Endothelial cell of coronary artery (primary cell): ENCODE measurements at places on chromosomes 16 and 17. TPM values are rescaled to one million over a fixed set of nuclear protein-coding genes. Genes with fewer than 3 reads are reported as not detected.

DCTPP1 gene
- 20.4 and 35.1 TPM in 2 replicates for total RNA-seq

CD300E gene
- total RNA-seq: not detected in 2 replicates

GAS7 gene
- total RNA-seq: not detected in 2 replicates

SLFN12L gene
- total RNA-seq: 0.09 TPM in 1 of 2 replicates, not detected in the other

MYCBPAP gene
- 0.18 and 1.1 TPM in 2 replicates for total RNA-seq

CA4 gene
- total RNA-seq: 0.27 TPM in 1 of 2 replicates, not detected in the other

KRT28 gene
- not detected in 2 replicates for total RNA-seq

ACSM5 gene
- total RNA-seq: not detected in 2 replicates

MSI2 gene
- 18.5 and 29.9 TPM in 2 replicates for total RNA-seq

CCL16 gene
- 0.18 and 0.19 TPM in 2 replicates for total RNA-seq

GRIN2C gene
- total RNA-seq: 0.09 and 0.19 TPM in 2 replicates

PPY gene
- total RNA-seq: not detected in 2 replicates

SCNN1G gene
- total RNA-seq: not detected in 2 replicates

HCRT gene
- total RNA-seq: not detected in 2 replicates

SLC13A5 gene
- total RNA-seq: not detected in 2 replicates

PLXDC1 gene
- not detected in 2 replicates for total RNA-seq

CACNG3 gene
- not detected in 2 replicates for total RNA-seq

STH gene
- total RNA-seq: not detected in 2 replicates

DOC2A gene
- 0.09 and 0.38 TPM in 2 replicates for total RNA-seq

PHOSPHO1 gene
- 0.19 TPM in 1 of 2 replicates, not detected in the other for total RNA-seq

ATP2C2 gene
- not detected in 2 replicates for total RNA-seq

TBC1D16 gene
- 38.5 and 42.9 TPM in 2 replicates for total RNA-seq

TBX2 gene
- total RNA-seq: under 0.01 and 1.0 TPM in 2 replicates

MEOX1 gene
- not detected in 2 replicates for total RNA-seq

STX1B gene
- under 0.01 TPM in 2 replicates for total RNA-seq

BCL6B gene
- total RNA-seq: 82.0 and 127 TPM in 2 replicates

TBC1D3I gene
- total RNA-seq: under 0.01 and 0.38 TPM in 2 replicates

KIF2B gene
- not detected in 2 replicates for total RNA-seq

GAST gene
- total RNA-seq: not detected in 2 replicates

NPW gene
- 0.18 and 0.38 TPM in 2 replicates for total RNA-seq

GP1BA gene
- not detected in 2 replicates for total RNA-seq

KRTAP4-3 gene
- total RNA-seq: not detected in 2 replicates

TERB1 gene
- under 0.01 TPM in 1 of 2 replicates, not detected in the other for total RNA-seq

TBX6 gene
- 0.09 and 0.19 TPM in 2 replicates for total RNA-seq

MFAP4 gene
- total RNA-seq: 0.09 TPM in 1 of 2 replicates, not detected in the other

CDYL2 gene
- total RNA-seq: 25.9 and 26.4 TPM in 2 replicates

C16orf54 gene
- not detected in 2 replicates for total RNA-seq
